ENCODE measurements at places on chromosomes 11 and 22.

- peak; percentile 72 for DNase-seq
- H3K4me3 ChIP-seq, result peak overlapping the region; percentile 91
- peaks cover 28% of the 10 kb centered on the region for H3K4me1 ChIP-seq
- H3K36me3 ChIP-seq, result peaks cover 13% of the 10 kb centered on the region
These were observed 759 bp downstream of the AP2A2 start for GRCh38 chr11:926341-926916.

DNA sequence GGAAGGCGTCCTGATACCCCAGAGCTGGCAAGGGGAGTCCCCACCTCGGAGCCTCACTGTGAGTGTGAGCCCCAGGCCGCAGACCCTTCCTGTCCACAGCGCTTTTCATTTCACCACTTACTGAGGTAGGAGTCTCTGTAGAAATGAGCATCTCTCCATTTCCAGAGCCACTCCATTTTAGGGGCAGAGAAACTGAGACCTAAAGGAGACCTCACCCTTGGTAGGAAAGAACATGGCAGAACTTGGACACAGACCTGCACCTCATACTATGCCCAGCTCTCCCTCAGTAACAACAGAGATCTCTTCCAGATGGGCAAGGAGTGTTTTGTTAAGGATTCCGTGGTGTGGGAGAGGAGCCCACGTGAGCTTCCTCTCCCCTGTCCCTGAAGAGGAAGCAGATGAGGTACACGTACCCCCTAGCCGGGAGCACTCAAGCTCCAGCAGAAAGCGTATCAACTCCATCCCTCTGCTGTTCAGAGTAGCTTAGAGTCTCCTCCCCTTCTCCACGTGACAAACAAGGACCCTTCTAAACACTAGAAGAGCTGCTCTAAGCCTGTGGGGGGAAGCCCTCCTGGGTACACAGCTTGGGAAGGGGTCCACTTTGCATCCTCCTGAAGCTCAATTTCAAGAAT lies 532 bp upstream of the VSIG2 start:
- peaks cover 15% of the 10 kb centered on the region for H3K27me3 ChIP-seq
- no peak for DNase-seq
- peaks cover 43% of the 10 kb centered on the region for H3K4me1 ChIP-seq
- no peak overlapping the region for H3K4me3 ChIP-seq

- H3K27ac ChIP-seq, result peak overlapping the region; percentile 25
- peaks cover 2% of the 10 kb centered on the region for H3K27me3 ChIP-seq
- peaks cover 42% of the 10 kb centered on the region for H3K4me1 ChIP-seq
- DNase-seq, result no peak
- no peak overlapping the region for H3K4me3 ChIP-seq
These were observed 82.1 kb downstream of the FBLN1 start for GRCh38 chr22:45584621-45585436.

- no peaks in the 10 kb centered on the region for H3K4me1 ChIP-seq
- peaks cover 20% of the 10 kb centered on the region for H3K27me3 ChIP-seq
- no peaks in the 10 kb centered on the region for H3K36me3 ChIP-seq
- no peak within 1 kb of the TSS for H3K4me3 ChIP-seq
- H3K27ac ChIP-seq, result no peak within 1 kb of the TSS
These were observed at the start of gene IL17REL for GRCh38 chr22:50012211-50013181. Gene IL17REL (minus strand): TSS chr22:50012765. CDS start chr22:50012646, 119 bp downstream.

DNA sequence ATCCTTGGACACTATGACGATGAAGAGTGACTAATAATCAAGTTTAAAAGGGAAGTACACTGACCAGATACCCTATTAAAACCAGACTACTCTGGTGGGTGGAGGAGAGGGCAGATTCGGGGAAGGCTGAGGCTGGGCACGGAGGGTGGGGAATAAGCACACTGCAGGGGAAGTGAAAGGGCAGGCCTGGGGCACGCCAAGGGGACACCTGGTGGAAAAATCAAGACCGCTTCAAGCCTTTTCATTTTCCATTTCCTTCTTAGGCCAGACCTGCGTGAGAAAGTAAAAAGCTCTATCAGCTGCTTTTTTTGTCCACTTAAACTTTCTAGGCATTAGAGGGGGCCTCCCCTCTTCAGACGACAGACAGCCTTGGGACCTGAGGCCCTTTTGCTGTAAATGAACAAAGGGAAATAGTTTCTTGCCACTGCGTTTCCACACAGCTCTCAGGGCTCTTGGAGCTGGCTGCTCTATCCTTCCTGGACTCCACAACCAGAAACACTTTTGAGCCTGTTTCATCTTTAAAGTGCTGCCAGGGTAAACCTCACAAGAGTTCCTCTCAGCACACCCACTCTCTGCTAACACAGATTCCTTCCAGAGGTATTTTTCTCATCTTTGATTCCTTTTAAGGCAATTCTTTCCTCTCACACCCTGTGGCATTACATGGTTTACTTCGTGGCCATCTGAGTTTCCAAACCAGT lies 25.0 kb upstream of the SERPIND1 start:
- peaks cover 12% of the 10 kb centered on the region for H3K36me3 ChIP-seq
- H3K27ac ChIP-seq, result no peak overlapping the region
- H3K4me1 ChIP-seq, result peaks cover 14% of the 10 kb centered on the region

- no peaks in the 10 kb centered on the region for H3K36me3 ChIP-seq
- no peak overlapping the region for H3K27ac ChIP-seq
- H3K4me1 ChIP-seq, result no peaks in the 10 kb centered on the region
- DNase-seq, result no peak
These were observed 162.9 kb downstream of the DLG2 start for GRCh38 chr11:85464283-85464682.

- H3K4me1 ChIP-seq, result no peaks in the 10 kb centered on the region
- no peaks in the 10 kb centered on the region for H3K27me3 ChIP-seq
- DNase-seq, result no peak
- H3K4me3 ChIP-seq, result no peak overlapping the region
These were observed 69.3 kb downstream of the RAB38 start for GRCh38 chr11:88105951-88106350.

- no peaks in the 10 kb centered on the region for H3K4me1 ChIP-seq
- H3K36me3 ChIP-seq, result no peaks in the 10 kb centered on the region
- no peaks in the 10 kb centered on the region for H3K27me3 ChIP-seq
- H3K4me3 ChIP-seq, result no peak overlapping the region
These were observed 7.0 kb downstream of the SERHL2 start for GRCh38 chr22:42560781-42561180.

GRCh38 chr22:38316364-38317121 lies 690 bp downstream of the CSNK1E start:
- DNase-seq, result peak; percentile 36
- H3K27me3 ChIP-seq, result peaks cover 17% of the 10 kb centered on the region
- H3K27ac ChIP-seq, result peak overlapping the region; percentile 97

DNA sequence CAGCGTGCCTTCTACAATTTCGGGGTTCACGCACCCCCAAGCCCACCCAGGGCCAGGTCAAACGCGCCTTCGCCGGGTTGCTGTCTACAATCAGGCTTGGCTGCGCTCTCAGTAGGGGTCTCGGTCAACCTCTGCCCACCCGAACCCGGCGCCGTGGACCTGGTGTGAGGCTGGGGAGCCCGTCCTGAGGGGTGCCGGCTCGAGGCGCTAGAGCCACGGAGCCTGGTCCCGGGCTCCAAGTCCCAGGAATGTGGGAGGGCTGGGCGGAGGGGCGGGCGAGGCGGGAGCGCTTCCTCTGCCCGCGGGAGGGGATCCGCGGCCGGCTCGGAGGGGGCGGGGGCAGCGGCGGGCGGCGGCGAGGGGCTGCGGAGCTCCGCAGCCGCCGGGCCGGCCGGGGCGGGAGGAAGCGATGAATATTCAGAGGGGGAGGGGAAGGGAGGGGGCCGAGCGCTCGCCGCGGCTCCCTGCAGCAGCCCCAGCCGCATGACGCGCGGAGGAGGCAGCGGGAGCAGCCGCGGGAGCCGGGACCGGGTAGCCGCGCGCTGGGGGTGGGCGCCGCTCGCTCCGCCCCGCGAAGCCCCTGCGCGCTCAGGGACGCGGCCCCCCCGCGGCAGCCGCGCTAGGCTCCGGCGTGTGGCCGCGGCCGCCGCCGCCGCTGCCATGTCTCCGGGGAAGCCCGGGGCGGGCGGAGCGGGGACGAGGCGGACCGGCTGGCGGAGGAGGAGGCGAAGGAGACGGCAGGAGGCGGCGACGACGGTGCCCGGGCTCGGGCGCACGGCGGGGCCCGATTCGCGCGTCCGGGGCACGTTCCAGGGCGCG lies at the start of gene PTPRJ:
Gene PTPRJ (plus strand): TSS at position 472 of the 819 bp plus-strand sequence. CDS start 354 bp downstream, outside the sequence.
- H3K4me3 ChIP-seq, result peak within 1 kb of the TSS; percentile 89
- H3K4me1 ChIP-seq, result peaks cover 38% of the 10 kb centered on the region
- no peaks in the 10 kb centered on the region for H3K36me3 ChIP-seq
- H3K27me3 ChIP-seq, result peaks cover 2% of the 10 kb centered on the region
